ENCODE measurements at places on chromosomes 16 and 17. TPM values are rescaled to one million over a fixed set of nuclear protein-coding genes. Genes with fewer than 3 reads are reported as not detected.

Gene CYB5D1
- 22.6 TPM for total RNA-seq

Gene ZMYND15
- total RNA-seq: 0.23 TPM

Gene SLC12A3
- total RNA-seq: not detected

Gene MFSD6L
- not detected for total RNA-seq

Gene KRTAP4-4
- total RNA-seq: not detected

Gene MRM1
- 2.8 TPM for total RNA-seq

Gene NFE2L1
- total RNA-seq: 76.1 TPM

Gene ARHGAP44
- total RNA-seq: 19.1 TPM

Gene RHBDF1
- total RNA-seq: 3.7 TPM

Gene SUPT4H1
- 46.8 TPM for total RNA-seq

Gene SOX9
- total RNA-seq: 22.8 TPM

Gene IL4R
- 3.5 TPM for total RNA-seq

Gene ERN1
- 4.2 TPM for total RNA-seq

Gene TAX1BP3
- total RNA-seq: 19.8 TPM

Gene RBFOX1
- total RNA-seq: 68.7 TPM
